Muscle of back (tissue), 13 donors: ENCODE measurements at places on chromosomes 4 and X.

GRCh38 chrX:87664381-87664780 is 146.8 kb downstream of the KLHL4 start:
- peak; percentile 39 for DNase-seq

GRCh38 chr4:98828801-98829200 is 100.1 kb downstream of the EIF4E start:
- no peak for DNase-seq

DNA sequence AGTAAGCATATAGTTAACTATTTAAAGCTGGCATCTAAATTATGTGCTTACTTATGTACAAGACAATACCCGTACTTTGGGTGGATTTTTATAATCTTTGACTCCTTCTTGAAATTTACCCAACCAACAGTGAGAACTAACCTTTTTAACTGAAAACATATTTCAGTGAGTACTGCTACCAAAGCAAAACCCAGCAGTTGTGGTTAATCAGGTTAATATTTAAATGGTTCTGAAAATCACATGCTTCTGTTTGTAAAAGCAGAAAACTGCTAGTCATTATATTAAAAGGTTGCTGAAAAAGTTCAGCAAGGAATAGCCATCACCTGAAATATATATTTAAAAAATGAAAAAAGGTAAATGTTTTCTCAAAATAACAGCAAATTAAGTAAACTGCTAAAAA is 20.0 kb downstream of the UBE2D3 start:
- DNase-seq = no peak

DNA sequence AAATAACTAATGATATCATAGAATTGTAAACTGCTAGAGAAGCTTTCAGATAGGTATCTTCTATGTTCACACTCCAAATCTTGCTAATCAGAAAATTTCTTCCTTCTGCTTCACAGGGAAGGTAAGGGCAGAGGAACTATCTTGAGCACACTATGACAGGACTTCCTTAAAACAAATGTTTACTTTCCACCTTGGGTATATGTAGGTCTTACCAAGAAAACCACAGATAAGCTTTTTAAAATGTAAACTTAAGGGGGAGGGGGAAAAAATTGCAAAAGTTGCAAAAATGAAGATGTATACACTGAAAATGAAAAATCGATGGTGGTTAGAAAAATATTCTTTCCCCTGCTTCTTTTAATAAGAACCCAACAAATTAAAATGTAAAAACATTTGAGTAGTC is 30.9 kb downstream of the YTHDC1 start:
- DNase-seq = no peak

DNA sequence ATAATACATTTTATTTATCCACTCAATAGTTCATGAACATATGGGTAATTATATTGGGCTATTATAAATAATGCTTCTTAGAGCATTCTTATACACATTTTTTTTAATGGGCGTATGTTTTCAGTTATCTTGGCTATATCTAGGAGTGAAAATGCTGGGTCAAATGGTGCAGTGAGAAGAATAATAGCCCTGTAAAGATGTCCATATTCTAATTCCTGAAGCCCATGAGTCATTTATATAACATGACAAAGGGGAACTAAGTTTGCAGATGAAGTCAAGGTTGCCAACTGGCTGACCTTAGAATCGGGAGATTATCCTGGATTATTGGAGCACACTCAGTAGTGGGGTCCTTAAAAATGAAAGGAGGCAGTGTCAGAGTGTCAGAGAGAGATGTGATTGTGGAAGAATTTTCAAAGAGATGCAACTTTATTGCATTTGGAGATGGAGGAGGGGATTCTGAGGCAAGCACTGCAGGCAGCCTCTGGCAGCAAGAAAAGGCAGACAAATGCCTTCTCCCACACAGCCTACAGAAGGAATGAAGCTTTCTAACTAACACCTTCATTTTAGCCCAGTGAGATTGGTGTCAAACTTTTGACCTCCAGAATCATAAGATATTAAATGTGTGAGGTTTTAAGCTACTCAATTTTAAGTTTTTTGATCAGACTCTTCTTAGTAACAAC is 106.1 kb upstream of the HS3ST1 start:
- no peak for DNase-seq

GRCh38 chr4:130257271-130257670 is 1161.3 kb downstream of the C4orf33 start:
- DNase-seq = no peak

DNA sequence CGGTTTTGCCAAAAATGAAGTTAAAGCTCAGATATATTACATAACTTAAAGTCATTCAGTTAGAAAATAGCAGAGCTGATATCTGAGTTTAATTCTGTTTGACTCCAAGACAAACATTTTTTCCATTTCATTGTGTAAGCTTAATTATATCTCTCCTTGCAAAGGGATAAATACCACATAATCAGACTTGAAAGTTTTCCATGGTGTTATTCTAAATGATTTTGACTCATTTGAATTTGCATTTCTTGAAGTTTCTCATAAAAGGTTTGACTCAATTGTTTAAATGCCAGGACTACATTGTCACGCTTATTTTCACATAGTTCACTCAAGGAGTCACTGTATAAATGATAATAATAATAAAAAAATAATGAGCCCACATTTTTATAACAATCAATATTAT is 39.4 kb upstream of the DDX60 start:
- DNase-seq = no peak

DNA sequence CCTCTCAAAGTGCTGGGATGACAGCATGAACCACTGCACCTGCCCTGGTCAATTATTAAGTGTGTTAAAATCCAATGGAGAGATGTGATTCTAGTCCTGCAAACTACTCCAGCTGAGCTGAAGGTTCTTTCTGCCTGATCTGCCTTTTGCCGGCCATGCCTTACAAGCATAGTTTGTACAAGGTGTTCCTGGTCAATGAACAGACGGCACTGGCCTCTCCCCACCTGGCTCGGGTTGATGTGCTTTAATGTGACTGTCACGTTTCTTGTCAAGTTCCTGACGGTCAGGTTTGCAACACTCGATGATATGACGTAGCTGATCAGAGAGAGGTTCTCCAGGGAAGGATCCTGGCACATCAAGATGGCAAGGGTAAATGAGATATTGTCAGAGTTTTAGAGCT is 23.1 kb upstream of the PHKA2 start:
- DNase-seq = no peak

DNA sequence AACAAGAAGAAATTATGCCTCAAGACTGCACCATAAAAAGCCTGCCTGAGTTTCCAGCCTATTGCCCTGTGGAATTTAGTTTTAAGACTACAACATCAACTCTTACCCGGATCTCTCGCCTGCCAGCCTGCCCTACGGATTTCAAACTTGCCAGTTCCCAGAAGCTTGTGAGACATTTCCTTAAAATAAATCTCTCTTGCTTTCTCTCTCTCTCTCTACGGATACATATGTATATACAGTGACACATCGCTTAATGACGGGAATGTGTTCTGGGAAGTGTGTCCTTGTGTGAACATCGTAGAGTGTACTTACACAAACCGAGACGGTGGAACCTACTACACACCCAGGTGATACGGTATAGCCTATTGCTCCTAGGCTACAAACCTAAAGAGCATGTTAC is 79.5 kb downstream of the CLNK start:
- DNase-seq = no peak

DNA sequence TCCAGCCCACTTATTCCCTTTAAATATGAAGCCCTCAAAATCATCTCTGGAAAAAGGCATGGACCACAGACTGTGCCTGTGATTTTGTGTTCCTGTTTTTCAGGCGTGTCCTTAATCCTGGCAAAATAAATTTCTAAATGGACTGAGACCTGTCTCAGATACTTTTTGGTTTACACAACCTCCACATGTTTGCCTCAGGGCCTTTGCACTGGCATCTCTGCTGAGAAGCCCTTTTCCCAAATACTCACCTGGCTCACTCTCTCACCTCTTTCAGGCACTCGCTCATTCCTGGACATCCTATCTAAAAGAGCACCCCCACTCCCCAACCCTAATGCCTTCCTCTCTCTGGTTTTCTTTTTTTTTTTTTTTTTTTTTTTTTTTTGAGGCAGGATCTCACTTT is 40.5 kb downstream of the CHRNA9 start:
- DNase-seq = no peak

DNA sequence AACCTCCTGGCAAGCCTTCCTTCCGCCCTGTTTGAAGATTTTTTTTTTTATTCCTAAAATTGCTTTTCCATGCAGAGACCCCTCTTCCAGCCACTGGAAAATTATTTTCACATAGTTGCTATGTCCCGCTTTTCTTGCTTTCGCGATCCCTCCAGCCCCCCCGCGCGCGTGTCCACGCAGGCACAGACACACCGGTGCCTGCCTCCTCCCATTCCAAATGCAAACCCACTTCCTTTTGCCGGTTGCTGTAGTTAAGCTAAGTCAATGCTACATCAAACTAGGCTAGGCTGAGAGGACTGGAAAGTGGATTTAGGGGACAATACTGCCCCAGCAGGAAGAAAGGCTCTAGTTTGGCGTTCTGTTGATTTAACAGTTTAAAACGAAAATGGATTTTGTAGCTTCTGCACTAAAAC is 111.0 kb downstream of the DHX15 start:
- peak; percentile 78 for DNase-seq

DNA sequence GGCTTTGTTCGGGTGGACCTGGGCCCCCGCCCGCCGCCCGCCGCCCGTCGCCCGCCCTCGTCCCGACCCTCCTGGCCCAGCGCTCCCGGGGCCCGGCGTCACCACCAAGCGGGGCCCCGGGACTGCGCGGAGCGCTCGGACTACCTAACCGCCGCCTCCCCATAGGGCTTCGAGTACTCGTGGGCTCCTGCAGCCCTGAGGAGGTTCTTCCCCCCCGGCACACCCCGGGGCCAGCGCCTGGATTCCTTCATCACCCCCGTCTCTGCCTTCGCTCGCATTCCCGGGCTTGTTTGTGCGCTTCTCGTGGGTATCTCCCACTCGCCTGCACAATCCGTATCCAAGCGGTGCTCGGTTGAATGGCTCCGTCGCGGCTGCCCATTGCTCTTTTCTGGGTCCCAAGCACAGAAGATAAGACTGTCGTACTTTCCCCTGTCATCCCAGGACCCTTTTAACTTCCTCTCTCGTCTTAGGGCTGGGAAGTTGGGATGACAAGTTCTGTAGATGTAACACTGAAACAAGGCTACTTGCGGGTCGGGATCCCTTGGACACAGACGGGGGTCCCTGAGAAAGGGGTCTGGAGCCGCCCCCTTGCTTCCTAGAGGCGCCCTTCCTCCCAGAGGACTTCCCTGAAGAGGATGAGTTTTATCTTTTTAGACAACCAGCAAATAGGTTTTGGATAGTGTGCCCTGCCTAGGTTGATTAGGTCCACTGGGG is 565 bp downstream of the MOB1B start:
- peak; percentile 24 for DNase-seq

- no peak for DNase-seq
Observed at GRCh38 chrX:37802028-37802427, 22.2 kb downstream of the CYBB start.

GRCh38 chrX:130179579-130180215 is 7.9 kb downstream of the RAB33A start:
- peak; percentile 19 for DNase-seq

DNA sequence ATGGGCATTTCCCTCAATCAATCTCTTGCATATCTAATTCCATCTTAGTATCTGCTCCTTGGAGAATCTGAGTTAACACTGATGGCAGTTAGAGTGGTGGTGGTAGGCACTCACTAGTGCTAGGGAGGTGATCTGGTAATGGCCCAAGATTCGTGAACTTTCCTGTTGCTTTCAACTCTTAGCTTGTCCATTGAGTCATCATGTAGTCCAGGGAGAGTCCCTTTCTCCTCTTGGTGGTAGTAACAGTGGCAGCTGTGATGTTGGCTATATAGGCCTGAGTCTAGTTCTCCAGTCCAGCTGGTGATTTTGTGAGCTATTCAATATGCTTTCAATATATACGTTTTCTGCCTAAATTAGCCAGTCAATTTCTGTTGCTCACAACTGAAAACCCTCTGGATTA is 7.0 kb upstream of the XKRX start:
- DNase-seq = no peak

- DNase-seq = no peak
Observed at GRCh38 chrX:20500171-20500865, 233.6 kb upstream of the RPS6KA3 start.
